ENCODE measurements at places on chromosomes 3 and 15. TPM values are rescaled to one million over a fixed set of nuclear protein-coding genes. Genes with fewer than 3 reads are reported as not detected.

The CADPS gene
- total RNA-seq, result 0.17 TPM

DNA sequence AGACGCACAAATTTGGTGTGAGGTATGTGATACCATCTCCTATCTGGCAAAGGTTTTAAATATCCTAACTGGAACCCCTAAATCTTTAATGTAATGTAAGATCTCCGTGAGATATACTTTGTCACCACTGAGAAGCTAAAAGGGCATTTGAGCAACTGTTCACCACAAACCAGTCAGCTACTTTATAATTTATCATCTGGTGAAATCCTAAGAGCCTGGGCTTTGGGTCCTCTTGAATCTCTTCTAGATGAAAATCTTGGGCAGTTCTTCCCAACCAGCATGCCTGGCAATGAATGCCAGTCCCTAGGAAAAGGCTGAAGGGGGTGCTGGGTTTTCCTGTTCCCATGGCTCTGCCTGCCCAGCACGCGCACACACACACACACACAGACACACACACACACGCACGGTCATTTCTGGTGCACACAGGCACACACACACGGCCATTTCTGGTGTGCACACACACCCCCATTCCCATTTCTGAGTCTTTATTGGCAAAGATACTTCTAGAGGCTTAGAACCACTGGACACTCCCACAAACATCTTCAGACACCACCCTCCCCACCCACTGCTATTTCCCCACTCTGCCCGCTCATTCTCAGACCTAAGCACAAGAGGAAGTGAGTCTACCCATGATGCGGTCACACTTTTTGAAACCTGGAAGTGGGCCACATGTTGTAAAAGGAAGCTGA, 72.6 kb downstream of the MYO1E start:
- H3K4me1 ChIP-seq, result peaks cover 34% of the 10 kb centered on the region
- no peak overlapping the region for H3K27ac ChIP-seq
- DNase-seq, result no peak
- no peaks in the 10 kb centered on the region for H3K27me3 ChIP-seq
- no peaks in the 10 kb centered on the region for H3K36me3 ChIP-seq

GRCh38 chr15:64813075-64813474, 12.4 kb downstream of the PIF1 start:
- no peak overlapping the region for H3K4me3 ChIP-seq
- DNase-seq, result no peak
- no peaks in the 10 kb centered on the region for H3K27me3 ChIP-seq
- H3K27ac ChIP-seq, result no peak overlapping the region

DNA sequence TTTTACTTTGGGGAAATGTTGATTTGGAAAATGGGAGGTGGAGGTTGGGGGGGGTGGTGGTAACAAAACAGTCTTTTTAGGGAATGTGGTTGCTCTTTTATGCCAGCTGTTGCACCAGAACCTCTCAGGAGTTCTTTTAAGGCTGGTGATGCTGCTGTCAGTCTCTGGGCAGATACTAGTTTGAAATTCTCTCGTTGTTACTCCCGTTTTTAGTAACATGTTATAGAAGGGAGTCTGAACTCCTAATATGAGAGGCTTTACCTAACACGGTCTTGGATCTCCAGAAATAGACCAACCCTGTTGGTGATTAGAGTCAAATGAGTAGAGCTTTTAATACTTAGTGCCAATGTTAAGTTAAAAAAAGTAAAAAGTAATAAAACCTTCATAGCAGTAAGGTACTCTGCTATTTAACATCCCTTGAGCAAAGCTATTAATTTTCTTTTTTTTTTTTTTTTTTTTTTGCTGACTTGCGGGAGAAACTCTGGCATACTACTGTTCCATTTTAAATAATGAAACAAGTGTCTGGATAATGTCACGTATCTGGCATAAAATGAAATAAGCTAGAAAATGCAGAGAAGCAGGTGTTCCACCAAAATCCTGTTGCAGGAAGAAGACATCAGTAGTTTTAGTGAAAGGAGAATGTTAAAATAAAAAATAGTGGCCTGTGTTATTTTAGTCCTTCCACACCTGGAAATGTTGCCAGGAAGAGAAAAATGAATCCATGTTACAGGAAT, 156.7 kb downstream of the CACNA1D start:
- no peaks in the 10 kb centered on the region for H3K4me1 ChIP-seq
- no peaks in the 10 kb centered on the region for H3K27me3 ChIP-seq
- no peak for DNase-seq
- H3K36me3 ChIP-seq, result no peaks in the 10 kb centered on the region
- no peak overlapping the region for H3K4me3 ChIP-seq

DNA sequence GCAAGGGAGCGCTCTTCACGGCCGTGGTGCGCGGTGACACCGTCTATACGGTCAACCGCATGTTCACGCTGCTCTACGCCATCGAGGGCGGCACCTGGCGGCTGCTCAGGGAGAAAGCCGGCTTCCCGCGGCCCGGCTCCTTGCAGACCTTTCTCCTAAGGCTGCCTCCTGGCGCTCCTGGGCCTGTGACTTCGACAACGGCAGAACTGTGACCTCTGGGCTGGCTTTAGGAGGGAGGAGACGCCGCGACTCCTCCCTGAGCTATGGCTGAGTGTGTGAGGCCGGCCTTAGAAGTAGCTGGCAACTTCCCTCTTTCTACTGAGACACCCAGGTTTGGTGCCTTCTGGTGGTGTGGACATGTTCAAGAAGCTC, 1.4 kb downstream of the KBTBD13 start:
- no peaks in the 10 kb centered on the region for H3K36me3 ChIP-seq
- H3K27ac ChIP-seq, result no peak overlapping the region
- DNase-seq, result peak; percentile 53
- H3K4me1 ChIP-seq, result peaks cover 5% of the 10 kb centered on the region

The WDR5B gene
- total RNA-seq, result 2.3 TPM

The ROPN1 gene
- total RNA-seq, result not detected

- H3K27ac ChIP-seq, result no peak overlapping the region
- H3K4me3 ChIP-seq, result no peak overlapping the region
- H3K27me3 ChIP-seq, result no peaks in the 10 kb centered on the region
- no peaks in the 10 kb centered on the region for H3K36me3 ChIP-seq
- DNase-seq, result no peak
- H3K4me1 ChIP-seq, result no peaks in the 10 kb centered on the region
Observed at GRCh38 chr3:30551266-30551665, 55.1 kb upstream of the TGFBR2 start.

DNA sequence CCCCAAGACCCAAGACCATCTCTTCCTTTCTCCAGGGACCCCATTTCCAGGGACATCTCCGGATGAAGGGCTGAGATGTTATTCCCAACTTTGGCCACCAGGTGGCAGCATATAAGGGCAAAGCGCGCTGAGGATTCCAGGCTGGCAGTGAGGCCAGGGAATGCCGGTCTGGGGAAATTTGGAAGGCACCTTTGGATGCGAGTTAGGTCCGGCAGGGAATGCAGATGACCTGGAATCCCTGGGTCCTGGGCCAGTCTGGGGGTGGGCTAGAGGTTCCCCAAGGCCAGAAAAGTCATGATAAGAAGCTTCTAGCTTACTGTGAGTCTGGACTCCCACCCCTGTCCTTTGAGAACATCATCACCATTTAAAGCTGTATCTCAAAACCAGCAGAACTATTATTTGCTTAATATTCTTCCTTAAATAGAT, 1.6 kb upstream of the CHST13 start:
- no peaks in the 10 kb centered on the region for H3K27me3 ChIP-seq
- no peak overlapping the region for H3K4me3 ChIP-seq
- no peaks in the 10 kb centered on the region for H3K36me3 ChIP-seq
- DNase-seq, result peak; percentile 64
- peaks cover 51% of the 10 kb centered on the region for H3K4me1 ChIP-seq
- H3K27ac ChIP-seq, result peak overlapping the region; percentile 33

The PLCB2 gene
- 13.3 TPM for total RNA-seq

- no peak overlapping the region for H3K27ac ChIP-seq
- H3K4me1 ChIP-seq, result peaks cover 10% of the 10 kb centered on the region
- no peaks in the 10 kb centered on the region for H3K27me3 ChIP-seq
Observed at GRCh38 chr15:62212741-62213140, 47.7 kb upstream of the C2CD4B start.

The C3orf85 gene
- 8.5 TPM for total RNA-seq

- no peak overlapping the region for H3K27ac ChIP-seq
- H3K4me3 ChIP-seq, result no peak overlapping the region
- no peak for DNase-seq
- no peaks in the 10 kb centered on the region for H3K4me1 ChIP-seq
Observed at GRCh38 chr3:48356419-48356818, 15.6 kb upstream of the FBXW12 start.

DNA sequence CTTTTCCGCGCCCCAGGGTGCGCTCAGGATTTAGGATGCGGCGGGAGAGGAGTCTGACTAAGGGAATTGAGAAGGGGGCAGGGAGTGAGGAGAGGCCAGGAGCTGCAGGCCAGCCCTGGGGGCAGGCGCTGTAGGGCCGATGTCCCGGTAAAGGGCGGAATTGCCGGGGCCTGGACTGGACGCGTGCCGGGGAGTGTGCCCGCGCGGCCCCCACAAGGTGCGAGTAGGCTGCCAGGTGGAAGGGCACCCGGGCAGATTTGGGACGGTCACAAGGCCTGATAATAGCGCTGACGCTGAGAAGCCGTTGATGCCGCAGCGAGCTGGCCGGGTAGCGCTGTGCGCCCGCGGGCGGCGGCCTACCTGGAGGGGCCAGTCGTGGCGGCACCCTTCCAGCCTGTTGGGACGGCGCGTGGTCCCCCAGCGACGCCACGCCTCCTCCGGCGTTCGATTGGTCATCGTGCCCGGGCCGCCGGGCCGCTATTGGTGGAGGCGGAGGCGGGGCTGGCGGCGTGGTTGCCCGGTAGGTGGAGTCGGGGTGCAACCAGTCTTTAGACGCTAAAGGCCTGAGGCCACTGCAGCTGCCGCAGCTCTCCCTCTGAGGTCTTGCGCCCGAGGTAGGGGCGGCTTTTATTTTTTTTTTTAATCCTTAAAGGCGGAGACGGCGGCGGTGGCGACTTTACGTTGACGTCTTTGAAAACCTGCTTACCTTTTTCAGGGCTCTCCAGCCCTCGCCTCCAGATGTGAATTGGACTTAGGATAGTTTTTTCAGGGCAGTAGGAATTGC, 903 bp downstream of the SLC25A38 start:
- DNase-seq, result peak; percentile 97
- peaks cover 40% of the 10 kb centered on the region for H3K4me1 ChIP-seq
- peak overlapping the region; percentile 78 for H3K4me3 ChIP-seq
- H3K27ac ChIP-seq, result peak overlapping the region; percentile 92
- no peaks in the 10 kb centered on the region for H3K36me3 ChIP-seq

DNA sequence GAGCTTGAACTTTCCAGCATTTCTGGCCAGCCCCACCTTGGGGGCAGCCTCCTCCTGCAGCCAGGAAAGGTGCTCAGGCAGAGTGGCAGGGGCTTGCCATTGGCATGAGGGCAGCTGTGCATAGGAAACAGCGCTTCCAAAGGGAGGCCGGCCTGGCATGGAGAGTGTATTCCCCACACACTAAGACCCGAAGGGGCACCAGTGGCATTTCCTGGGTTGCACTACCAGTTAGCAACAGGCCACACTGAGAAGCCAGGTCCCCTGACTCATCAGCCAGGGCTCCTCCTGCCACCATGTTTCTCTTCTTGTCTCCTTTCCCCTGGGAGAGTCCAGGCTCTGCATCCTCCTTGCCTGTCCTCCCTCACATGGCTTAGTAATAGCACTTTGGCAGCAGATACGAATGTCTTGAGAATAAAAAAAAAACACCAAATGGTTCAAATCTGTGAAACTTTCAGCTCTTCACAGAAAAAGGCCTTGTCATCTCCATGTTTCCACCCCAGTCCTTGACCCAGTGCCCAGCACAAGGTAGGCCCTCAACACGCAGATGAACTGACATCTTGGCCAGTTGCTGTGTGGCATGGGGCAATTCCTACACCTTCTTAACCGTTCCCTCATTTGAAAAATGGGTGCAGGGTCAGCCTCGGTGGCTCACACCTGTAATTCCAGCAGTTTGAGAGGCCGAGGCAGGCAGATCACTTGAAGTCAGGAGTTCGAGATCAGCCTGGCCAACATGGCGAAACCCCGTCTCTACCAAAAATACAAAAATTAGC, 180.4 kb downstream of the SMAD6 start:
- peaks cover 8% of the 10 kb centered on the region for H3K4me1 ChIP-seq
- DNase-seq, result no peak

- DNase-seq, result no peak
- H3K4me3 ChIP-seq, result no peak overlapping the region
- H3K4me1 ChIP-seq, result no peaks in the 10 kb centered on the region
- H3K27ac ChIP-seq, result no peak overlapping the region
- H3K27me3 ChIP-seq, result no peaks in the 10 kb centered on the region
- no peaks in the 10 kb centered on the region for H3K36me3 ChIP-seq
Observed at GRCh38 chr3:156400062-156400461, 154.9 kb downstream of the SSR3 start.

GRCh38 chr3:54939557-54940300, 11.9 kb upstream of the LRTM1 start:
- no peaks in the 10 kb centered on the region for H3K36me3 ChIP-seq
- H3K27me3 ChIP-seq, result no peaks in the 10 kb centered on the region
- DNase-seq, result no peak
- H3K4me1 ChIP-seq, result no peaks in the 10 kb centered on the region

The MORC1 gene
- 0.14 TPM for total RNA-seq

The GOLGA8J gene
- total RNA-seq, result 0.25 TPM

DNA sequence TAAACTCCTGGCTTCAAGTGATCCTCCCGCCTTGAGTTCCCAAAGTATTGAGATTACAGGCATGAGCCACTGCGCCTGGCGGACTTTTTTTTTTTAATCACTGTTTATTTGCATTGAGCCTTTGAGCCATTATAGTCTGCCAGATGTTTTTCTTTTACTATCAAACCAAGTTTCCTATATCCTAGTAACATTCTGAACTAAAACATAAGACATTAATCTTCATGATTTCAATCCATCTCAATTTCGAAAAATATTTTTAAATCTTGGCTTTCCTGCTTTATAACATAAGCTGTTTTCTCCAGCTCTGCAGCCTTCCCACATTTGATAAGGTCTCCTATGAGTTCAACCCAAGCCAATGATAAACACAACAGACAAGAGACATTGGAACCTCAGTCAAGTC, 75.4 kb downstream of the UMPS start:
- H3K36me3 ChIP-seq, result no peaks in the 10 kb centered on the region
- H3K27me3 ChIP-seq, result no peaks in the 10 kb centered on the region
- DNase-seq, result no peak
- H3K4me1 ChIP-seq, result peaks cover 11% of the 10 kb centered on the region
- no peak overlapping the region for H3K4me3 ChIP-seq
- H3K27ac ChIP-seq, result no peak overlapping the region

- no peak overlapping the region for H3K27ac ChIP-seq
- no peaks in the 10 kb centered on the region for H3K27me3 ChIP-seq
- H3K4me3 ChIP-seq, result no peak overlapping the region
- no peaks in the 10 kb centered on the region for H3K36me3 ChIP-seq
- no peaks in the 10 kb centered on the region for H3K4me1 ChIP-seq
Observed at GRCh38 chr15:48170981-48171380, 7.1 kb downstream of the MYEF2 start.

DNA sequence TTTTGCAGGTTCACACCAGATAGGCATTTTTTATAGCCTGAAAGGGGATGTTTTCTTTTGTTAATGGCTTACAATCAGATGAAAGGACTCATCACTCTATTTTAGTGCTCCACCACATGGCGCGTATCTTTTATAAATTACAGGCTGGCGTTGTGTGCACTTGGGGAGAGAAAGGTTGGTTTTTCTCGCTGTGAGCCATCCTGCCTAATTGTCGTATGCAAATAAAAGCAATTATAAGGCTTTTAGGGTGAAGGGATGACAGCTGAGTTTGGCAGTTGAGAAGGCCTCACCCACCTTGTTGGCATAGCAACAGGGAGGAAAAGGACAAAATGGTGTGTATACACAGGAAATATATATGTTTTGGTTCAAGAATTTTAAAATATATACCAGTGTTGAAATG, 268.0 kb downstream of the NR2F2 start:
- no peaks in the 10 kb centered on the region for H3K36me3 ChIP-seq
- no peak overlapping the region for H3K27ac ChIP-seq
- no peak for DNase-seq
- H3K27me3 ChIP-seq, result no peaks in the 10 kb centered on the region
- H3K4me1 ChIP-seq, result no peaks in the 10 kb centered on the region
- H3K4me3 ChIP-seq, result no peak overlapping the region

The PDZRN3 gene
- total RNA-seq, result 1.0 TPM

All from liver (tissue), 10 donors.